ENCODE measurements at places on chromosomes 2 and 18.

DNA sequence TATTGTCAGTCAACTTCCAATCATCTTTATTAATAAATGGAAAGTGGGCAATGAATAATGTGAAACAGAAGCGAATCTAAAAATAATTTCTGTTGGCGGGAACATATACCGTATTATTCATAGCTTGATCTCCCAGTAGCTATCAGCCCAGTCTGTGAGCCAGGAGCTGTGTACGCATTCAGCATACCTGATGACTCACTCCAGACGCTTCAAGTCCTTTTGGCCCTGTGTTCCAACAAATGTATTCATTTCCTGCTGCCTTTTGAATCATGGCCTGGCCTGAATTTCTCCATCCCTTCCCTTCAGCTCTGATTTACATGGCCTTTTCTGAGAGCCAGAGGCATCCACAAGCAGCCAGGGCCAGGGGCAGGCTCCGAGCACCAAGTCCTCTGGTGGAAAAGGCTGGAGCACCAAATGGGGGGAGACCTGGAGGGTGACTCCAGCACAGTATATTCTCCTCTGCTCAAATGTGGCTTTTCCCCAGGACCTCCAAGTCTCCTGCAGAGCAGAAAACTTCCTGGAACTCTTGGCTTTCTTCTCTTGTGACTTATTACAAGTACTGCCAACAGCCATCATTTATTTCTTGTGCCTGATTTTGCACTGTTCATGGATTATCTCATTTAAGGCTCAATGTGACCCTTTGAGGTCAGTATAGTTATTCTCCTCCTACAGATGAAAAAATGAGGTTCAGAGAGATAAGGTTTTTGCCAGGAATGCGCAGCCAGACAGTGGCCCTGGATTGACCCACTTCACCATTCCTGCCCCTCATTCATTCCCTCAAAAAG lies 108.7 kb downstream of the EN1 start:
- peak; percentile 90 for DNase-seq

GRCh38 chr2:177143444-177143843 lies 69.2 kb upstream of the HNRNPA3 start:
- peak; percentile 28 for DNase-seq

DNA sequence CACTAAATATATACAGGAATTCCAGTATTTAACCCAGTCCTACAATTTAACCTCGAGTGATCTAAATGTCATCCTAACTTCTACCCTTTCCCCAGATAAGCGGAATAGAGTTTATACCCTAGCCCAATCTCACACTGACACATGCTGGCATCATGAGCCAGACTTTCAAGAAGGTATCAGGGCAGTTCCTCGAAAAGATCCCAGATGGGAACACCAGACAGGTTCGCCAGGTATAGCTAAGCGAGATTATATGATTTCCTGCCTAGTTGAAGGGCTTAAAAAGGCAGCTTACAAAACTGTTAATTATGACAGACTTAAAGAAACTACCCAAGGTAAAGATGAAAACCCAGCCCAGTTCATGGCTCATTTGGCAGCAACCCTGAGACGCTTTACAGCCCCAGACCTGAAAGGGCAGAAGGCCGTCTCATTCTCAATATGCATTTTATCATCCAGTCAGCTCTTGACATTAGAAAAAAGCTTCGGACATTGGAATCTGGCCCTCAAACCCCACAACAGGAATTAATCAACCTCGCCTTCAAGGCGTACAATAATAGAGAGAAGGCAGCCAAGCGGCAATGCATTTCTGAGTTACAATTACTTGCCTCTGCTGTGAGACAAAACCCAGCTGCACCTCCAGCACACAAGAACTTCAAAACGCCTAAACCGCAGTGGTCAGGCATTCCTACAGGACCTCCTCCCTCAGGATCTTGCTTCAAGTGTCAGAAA lies 668.2 kb upstream of the PKDCC start:
- no peak for DNase-seq

- no peak for DNase-seq
Measured at GRCh38 chr2:207633686-207634085, 8.5 kb upstream of the METTL21A start.

DNA sequence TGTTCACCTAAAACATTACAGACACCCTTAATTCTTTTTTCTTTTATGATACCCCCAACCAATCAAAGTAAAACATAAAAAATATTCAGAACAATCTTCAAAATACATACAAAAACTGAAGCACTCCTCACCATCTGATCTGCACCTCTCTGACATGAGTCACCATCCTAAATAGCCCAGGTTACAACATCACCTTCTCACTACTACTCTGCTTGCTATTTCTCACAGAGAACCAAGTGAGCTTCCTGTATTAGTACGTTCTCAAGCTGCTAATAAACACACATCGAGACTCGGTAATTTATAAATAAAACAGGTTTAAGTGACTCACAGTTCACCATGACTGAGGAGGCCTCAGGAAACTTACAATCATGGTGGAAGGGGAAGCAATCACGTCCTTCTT lies 183.5 kb downstream of the CBLN2 start:
- DNase-seq, result no peak

GRCh38 chr2:28445448-28446258 lies 50.2 kb upstream of the PLB1 start:
- peak; percentile 90 for DNase-seq

DNA sequence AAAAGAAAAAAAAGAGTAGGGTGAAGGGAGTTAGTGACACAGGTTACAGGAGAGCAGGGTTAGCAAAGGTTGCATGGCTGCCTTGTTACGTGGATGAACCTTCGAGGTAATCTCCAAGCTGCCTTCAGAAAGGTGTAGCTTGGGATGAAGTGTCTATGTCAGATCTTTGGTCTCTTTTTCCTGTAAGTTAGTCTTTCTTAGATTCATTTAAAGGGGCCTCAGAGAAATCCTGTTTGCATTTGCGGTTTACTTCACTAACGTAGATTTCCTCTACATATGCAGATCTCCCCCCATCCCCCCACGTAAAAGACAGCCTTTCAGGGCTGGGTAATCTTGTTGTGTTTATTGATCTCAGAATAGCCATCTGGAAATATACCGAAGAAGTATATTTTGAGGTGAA lies 83.7 kb downstream of the MTA3 start:
- DNase-seq, result no peak

GRCh38 chr2:101190747-101191516 lies 39.8 kb upstream of the TBC1D8 start:
- DNase-seq, result no peak

DNA sequence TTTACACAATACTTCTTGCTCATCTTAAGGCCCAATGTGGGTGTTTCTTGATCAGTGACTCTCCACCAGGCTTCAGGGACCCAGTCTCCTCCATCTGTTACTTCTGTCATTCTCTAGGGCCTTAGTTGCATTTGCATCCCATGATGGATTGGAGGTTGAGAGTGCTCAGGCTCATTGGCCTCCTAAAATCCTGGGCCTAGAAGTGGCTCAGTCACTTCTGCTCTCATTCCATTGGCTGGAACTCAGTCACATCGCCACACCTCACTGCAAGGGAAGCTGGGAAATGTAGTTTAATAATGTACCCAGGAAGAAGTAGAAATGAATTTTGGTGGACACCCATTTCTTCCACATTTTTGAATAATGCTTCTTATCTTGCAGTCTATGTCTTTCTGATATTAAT lies 223.5 kb downstream of the HRH4 start:
- DNase-seq, result no peak

- no peak for DNase-seq
Measured at GRCh38 chr18:77766421-77766820, 516.8 kb downstream of the GALR1 start.

- no peak for DNase-seq
Measured at GRCh38 chr2:111671426-111672150, 212.4 kb downstream of the ANAPC1 start.

GRCh38 chr2:26636935-26637334 lies 4.2 kb downstream of the CIB4 start:
- no peak for DNase-seq
